ENCODE measurements at places on chromosomes 2 and 18.

DNA sequence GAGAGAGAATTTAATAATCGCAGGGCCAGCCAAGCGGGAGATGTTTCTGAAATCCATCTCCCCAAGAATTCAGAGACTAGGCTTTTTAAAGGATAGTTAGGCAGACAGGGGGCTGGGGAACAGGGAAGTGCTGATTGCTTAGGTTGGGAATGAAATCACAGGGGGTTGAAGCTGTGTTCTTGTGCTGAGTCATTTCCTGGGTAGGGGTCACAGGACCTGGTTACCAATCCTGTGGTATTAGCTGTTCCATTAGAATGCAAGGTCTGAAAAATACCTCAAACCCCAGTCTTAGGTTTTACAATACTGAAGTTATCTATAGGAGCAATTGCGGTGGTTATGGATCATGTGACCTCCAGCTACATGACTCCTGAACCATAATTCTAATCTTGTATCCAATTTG, 4.6 kb downstream of the SP140 start:
- no peak overlapping the region for H3K4me3 ChIP-seq
- peaks cover 26% of the 10 kb centered on the region for H3K4me1 ChIP-seq
- DNase-seq = no peak
- H3K36me3 ChIP-seq = no peaks in the 10 kb centered on the region

- no peaks in the 10 kb centered on the region for H3K27me3 ChIP-seq
- no peaks in the 10 kb centered on the region for H3K36me3 ChIP-seq
- no peak overlapping the region for H3K27ac ChIP-seq
- H3K4me3 ChIP-seq = no peak overlapping the region
- no peak for DNase-seq
These were observed 143.7 kb upstream of the CCDC68 start for GRCh38 chr18:55102958-55103456.

- no peak for DNase-seq
- no peaks in the 10 kb centered on the region for H3K36me3 ChIP-seq
- no peak overlapping the region for H3K4me3 ChIP-seq
- H3K4me1 ChIP-seq = no peaks in the 10 kb centered on the region
These were observed 26.0 kb downstream of the TWIST2 start for GRCh38 chr2:238873841-238874240.

- no peak overlapping the region for H3K27ac ChIP-seq
- no peaks in the 10 kb centered on the region for H3K36me3 ChIP-seq
- peaks cover 1% of the 10 kb centered on the region for H3K27me3 ChIP-seq
These were observed 69.3 kb upstream of the ATL2 start for GRCh38 chr2:38446418-38446817.

DNA sequence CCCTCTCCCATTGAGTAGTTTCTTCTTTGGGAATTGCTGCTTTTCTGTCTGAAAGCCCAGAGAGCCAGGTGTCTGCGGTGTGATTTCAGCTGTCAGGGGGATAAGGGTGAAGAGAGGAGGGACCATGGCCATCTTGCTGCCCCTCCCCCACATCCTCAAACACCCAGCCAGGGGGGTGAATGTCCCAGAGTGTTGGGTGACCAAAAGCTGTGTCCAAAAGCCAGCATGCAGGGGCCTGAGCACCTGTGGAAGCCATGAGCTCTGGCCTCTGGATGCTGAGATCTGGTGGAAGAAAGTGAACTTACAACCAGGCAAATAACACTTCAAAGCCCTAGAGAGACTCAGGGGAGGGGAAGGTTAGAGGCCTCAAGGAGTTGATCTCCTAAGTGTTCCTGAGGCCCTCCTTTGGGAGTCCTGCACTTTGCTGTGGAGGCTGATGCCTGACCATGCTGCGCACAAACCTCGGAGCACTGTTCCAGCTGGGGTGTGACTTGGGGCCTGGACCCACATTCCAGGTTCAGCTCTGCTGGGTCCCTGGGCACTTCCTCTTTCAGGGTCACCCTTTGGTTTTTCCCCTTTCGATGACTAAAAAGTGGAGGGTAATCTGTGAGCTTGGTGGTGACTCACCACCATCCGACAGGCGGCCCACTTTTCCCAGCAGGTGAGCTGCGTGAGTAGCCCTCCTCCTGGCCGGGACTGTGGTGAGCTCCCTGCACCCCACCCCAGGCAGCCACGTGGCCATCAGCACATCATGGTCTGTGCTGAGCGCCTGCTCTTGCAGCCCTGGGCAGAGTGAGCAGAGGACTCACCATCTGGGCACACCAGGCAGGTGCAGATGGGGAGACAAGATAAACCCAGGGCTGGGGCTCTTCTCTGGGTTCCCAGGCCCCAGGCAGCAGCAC, 66.8 kb upstream of the FOSL2 start:
- H3K4me1 ChIP-seq = no peaks in the 10 kb centered on the region
- no peaks in the 10 kb centered on the region for H3K27me3 ChIP-seq
- H3K27ac ChIP-seq = no peak overlapping the region
- no peak for DNase-seq
- H3K4me3 ChIP-seq = no peak overlapping the region

- H3K4me3 ChIP-seq = no peak overlapping the region
- H3K27ac ChIP-seq = no peak overlapping the region
- no peaks in the 10 kb centered on the region for H3K27me3 ChIP-seq
- no peak for DNase-seq
- H3K36me3 ChIP-seq = peaks cover 8% of the 10 kb centered on the region
These were observed 175.6 kb upstream of the ZFP36L2 start for GRCh38 chr2:43402002-43402401.

- peak overlapping the region; percentile 50 for H3K4me3 ChIP-seq
- H3K36me3 ChIP-seq = peaks cover 7% of the 10 kb centered on the region
- H3K27ac ChIP-seq = peak overlapping the region; percentile 58
- no peak for DNase-seq
- peaks cover 21% of the 10 kb centered on the region for H3K4me1 ChIP-seq
- H3K27me3 ChIP-seq = no peaks in the 10 kb centered on the region
These were observed 18.0 kb downstream of the TGOLN2 start for GRCh38 chr2:85309699-85310321.

DNA sequence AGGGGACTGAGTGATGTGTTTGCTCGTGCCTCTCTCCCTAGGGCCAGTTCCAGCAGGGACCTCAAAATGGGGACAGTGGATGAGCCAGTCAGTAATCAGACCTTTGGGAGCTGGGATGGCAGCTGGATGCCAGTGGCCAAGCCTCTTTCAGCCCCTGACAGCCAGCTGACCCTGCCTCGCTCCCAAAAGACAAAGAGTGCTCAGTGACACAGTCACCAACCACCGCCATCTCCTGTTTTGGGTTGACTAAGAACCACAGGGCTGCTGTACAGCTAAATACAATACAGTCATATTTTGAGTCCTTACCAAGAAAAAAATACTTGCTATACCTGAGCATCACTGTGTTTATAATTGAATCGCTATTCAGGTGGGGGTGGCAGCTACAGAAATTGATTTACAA, 75.7 kb downstream of the POU3F3 start:
- no peak overlapping the region for H3K27ac ChIP-seq
- DNase-seq = no peak
- H3K36me3 ChIP-seq = no peaks in the 10 kb centered on the region
- H3K27me3 ChIP-seq = no peaks in the 10 kb centered on the region
- H3K4me3 ChIP-seq = no peak overlapping the region
- no peaks in the 10 kb centered on the region for H3K4me1 ChIP-seq

GRCh38 chr18:41022484-41022883, 932.5 kb upstream of the PIK3C3 start:
- H3K36me3 ChIP-seq = no peaks in the 10 kb centered on the region
- no peaks in the 10 kb centered on the region for H3K27me3 ChIP-seq
- no peak for DNase-seq
- no peaks in the 10 kb centered on the region for H3K4me1 ChIP-seq

DNA sequence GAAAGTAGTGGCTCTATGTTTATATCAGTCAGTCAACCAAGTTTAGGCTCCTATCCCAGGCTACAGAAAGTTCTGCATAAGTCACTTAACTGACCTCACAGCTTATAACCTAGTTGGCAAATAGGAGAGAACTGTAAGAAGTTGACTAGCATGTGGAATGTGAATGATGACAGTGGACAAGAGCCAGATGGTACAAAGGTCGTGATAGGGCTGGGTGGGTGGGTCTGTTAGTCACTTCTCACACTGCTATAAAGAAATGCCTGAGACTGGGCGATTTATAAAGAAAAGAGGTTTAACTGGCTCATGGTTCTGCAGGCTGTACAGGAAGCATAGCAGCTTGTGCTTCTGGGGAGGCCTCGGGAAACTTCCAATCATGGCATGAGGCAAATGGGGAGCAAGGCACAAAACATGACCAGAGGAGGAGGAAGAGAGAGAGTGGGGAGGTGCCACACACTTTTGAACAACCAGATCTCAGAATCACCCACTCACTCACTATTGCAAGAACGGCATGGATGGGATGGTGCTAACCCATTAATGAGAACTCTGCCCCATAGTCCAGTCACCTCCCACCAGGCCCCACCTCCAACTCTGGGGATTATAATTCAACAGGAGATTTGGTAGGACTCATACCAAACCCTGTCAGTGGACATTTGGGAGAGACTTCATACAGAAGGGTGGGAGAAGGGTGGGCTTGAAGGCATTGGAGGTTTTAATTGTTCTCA, 68.8 kb downstream of the LTBP1 start:
- H3K27me3 ChIP-seq = no peaks in the 10 kb centered on the region
- H3K4me3 ChIP-seq = no peak overlapping the region
- no peak for DNase-seq
- H3K4me1 ChIP-seq = no peaks in the 10 kb centered on the region
- no peak overlapping the region for H3K27ac ChIP-seq

DNA sequence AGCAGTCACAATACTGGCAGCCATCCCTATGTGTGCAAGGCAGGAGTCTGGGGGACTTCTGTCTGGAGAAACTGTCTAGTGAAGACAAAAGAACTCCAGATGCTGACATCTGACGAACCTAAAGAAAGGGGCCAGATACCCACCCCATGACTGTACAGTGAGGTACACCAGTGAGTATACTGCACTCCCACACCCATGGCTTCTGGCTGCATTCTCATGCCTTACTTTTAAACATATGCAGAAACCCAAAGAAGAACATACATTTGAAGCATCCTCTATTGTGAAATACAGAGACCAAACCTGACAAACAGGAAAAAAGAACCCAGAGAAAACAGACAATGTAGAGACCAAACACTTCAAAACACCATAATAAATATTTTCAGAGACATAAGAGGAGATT, 102.2 kb downstream of the ACTR3 start:
- no peak for DNase-seq
- H3K36me3 ChIP-seq = no peaks in the 10 kb centered on the region
- H3K27ac ChIP-seq = no peak overlapping the region
- H3K27me3 ChIP-seq = no peaks in the 10 kb centered on the region
- H3K4me3 ChIP-seq = no peak overlapping the region

GRCh38 chr2:239073270-239073669, 225.4 kb downstream of the TWIST2 start:
- no peak for DNase-seq
- peaks cover 54% of the 10 kb centered on the region for H3K36me3 ChIP-seq
- no peak overlapping the region for H3K4me3 ChIP-seq
- H3K27me3 ChIP-seq = no peaks in the 10 kb centered on the region
- no peaks in the 10 kb centered on the region for H3K4me1 ChIP-seq

DNA sequence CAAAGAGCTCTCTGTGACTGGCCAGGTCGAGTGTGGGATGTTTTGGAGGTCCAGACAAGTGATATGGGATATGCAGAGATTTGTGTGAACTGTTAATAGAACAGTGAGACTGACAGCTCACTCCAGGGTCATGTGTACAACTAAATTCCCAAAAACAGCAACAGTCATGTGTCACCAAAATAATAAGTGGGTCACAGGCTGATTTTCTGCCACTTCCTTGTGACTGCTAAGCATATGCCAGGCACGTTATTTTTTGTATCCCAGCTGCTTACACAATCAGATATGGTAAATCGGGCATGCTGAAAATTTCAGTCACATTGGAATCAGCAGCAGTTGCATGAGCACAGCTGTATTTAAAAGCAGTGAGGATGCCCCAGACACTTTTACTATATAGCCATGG, 198.7 kb downstream of the PTGR3 start:
- no peaks in the 10 kb centered on the region for H3K4me1 ChIP-seq
- no peak for DNase-seq
- no peaks in the 10 kb centered on the region for H3K36me3 ChIP-seq
- no peaks in the 10 kb centered on the region for H3K27me3 ChIP-seq

DNA sequence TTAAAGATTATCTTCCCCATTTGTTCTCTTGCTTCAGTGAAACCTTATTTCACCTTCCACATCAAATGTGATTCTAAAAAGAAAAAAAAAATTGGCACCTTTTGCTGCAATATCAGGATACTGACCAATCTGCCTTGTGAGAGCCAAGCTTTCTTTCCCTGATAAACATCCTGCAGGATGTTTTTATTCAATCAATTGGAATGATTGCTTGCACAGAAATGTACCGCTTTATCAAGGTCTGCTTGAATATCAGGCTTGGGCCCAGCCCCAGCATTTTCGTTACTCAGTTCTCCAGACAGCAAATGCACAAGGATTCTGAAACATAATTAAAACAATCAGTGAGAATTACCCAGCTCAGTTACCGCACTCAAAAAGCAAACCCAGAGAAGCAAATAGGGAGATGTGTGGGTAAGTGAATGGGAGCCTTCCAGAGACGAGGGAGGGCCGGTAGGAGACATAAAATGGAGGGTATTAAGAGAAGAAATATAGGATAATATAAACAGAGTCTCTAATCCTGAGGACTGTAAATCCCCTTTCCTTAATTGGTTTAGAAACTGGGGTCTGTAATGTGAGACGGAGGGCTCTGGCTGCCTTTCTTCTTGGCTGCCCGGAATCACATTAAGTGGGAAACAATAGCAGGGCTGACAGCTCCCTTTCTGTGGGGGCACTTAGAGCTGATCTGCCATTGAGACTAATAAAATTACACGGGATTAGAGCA, 291.8 kb downstream of the ICOS start:
- no peak for DNase-seq
- H3K27me3 ChIP-seq = no peaks in the 10 kb centered on the region
- no peak overlapping the region for H3K4me3 ChIP-seq
- no peaks in the 10 kb centered on the region for H3K36me3 ChIP-seq

DNA sequence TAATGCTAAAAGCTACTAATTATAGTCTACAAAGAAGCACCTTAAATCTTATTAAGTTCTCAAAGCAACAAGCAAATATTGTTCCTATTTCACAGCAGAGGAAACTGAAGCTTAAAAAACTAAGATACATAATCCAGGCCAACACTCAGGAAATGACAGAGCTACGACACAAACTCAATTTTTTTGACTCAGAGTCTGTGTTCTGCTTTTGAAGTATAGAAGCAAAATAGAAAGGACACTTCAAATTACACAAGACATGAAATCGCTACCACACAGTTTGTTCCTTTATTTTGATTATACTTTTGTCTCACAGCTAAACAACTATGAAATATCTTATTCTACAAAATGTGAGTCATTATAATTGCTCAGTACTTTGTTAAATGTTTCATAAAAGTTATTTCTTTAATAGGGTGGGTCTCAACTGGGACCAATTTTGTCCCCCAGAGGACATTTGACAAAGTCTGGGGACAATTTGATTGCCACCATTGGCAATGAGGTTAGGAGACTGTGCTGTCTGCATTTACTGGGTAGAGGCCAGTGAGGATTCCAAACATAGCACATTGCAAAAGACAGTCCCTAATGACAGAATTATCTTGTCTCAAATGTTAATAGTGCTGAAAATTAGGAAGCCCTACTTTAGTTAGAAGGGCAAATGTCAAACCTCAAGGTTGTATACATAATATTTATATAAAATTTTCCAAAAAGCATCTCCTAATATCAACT, 101.5 kb upstream of the GRB14 start:
- DNase-seq = no peak
- H3K4me1 ChIP-seq = no peaks in the 10 kb centered on the region
- H3K4me3 ChIP-seq = no peak overlapping the region
- no peak overlapping the region for H3K27ac ChIP-seq

All from effector memory CD4-positive, alpha-beta T cell (primary cell).